Erythroblast (primary cell): ENCODE measurements at places on chromosomes 2 and 18.

- DNase-seq = no peak
Observed at GRCh38 chr2:207331674-207332073, 165.9 kb upstream of the KLF7 start.

DNA sequence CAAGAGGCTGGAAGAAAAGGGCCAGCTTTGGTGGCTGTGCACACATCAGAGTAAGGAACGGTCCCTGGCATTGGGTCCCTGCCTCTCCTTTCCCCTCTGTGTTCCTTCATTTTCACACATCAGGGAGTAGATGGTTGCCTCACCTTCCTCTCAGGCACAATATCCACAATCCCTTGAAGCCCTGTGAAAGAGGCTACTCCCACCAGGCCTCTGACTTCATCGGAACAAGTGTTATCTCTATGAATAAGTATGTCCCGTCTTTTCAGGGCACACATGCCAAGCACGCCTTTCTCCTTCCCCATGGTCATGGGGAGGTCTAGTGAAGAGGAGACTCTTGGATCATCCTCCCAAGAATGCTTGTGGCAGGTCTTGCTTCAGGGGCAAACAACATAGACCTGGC, 61.2 kb upstream of the LMAN1 start:
- DNase-seq = no peak

DNA sequence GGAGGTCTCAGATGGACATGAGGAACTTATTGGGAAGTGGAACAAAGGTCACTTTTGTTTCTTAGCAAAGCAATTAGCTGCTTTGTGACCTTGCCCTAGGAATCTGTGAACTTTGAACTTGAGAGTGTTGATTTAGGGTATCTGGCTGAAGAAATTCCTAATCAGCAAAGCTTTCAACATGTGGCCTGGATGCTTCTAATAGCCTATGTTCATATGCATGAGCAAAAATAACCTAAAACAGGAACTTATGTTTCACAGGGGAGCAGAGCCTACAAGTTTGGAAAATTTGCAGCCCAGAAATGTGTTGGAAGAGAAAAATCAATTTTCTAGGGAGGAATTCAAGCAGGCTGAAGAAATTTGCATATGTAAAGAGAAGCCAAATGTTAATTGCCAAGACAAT, 405.8 kb upstream of the SALL3 start:
- DNase-seq = no peak

GRCh38 chr2:155393406-155393805, 694.9 kb downstream of the KCNJ3 start:
- DNase-seq = no peak
